HFFc6 (cell line): ENCODE measurements at places on chromosomes 11 and 22.

GRCh38 chr11:119338318-119338890 lies 2.3 kb downstream of the C1QTNF5 start:
- peak; percentile 52 for DNase-seq
- peaks cover 61% of the 10 kb centered on the region for H3K4me1 ChIP-seq
- peaks cover 21% of the 10 kb centered on the region; the same call in 1 of the 2 replicates for H3K36me3 ChIP-seq
- H3K27me3 ChIP-seq: peaks cover 18% of the 10 kb centered on the region

- H3K4me3 ChIP-seq: no peak overlapping the region
- H3K36me3 ChIP-seq: peaks cover 23% of the 10 kb centered on the region
- DNase-seq: no peak
- peaks cover 19% of the 10 kb centered on the region for H3K4me1 ChIP-seq
- H3K27me3 ChIP-seq: peaks cover 2% of the 10 kb centered on the region; the same call in 1 of the 2 replicates
Measured at GRCh38 chr22:37968452-37969251, 15.2 kb downstream of the POLR2F start.

DNA sequence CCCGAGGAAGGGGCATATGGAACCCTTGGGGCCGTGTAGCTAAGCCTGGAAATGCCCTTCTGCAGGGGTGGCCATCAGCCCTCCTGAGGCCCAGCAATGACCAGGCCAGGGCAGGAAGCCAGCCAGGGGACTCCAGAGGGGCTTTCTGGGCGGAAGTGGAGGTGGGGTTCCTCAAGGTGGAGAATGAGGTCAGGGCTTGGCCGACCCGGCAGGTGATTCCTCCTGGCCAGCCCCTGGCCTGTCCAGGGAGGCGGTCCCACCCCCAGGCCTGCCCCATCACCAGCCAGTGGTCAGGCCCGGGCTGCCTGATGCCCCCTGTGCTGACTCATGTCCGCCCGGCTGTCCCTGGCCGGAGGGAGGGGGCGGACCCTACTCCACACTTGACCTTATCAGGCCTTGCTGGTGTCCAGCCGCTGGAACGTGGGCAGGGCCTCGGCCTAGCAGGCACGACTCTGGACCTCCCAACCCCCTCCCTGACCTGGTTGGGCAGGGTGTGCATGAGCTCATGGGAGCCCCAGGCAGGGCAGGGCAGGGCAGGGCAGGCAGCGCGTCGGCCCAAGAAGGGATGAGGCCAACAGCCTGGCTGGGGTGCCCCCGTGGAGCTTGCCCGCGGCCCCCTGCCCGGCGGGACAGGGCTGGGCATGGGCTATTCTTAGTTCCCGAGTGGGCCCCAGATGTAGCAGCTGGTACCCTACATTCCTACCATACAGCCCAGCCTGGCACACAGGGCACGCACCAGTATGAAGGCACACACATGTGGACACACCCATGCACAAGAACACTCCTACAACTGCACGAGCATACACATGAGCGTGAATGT lies 35.9 kb downstream of the RPL3 start:
- no peak overlapping the region for H3K4me3 ChIP-seq
- peaks cover 31% of the 10 kb centered on the region for H3K4me1 ChIP-seq
- H3K27me3 ChIP-seq: no peaks in the 10 kb centered on the region; the same call in 1 of the 2 replicates
- peak; percentile 25 for DNase-seq
- H3K27ac ChIP-seq: peak overlapping the region; percentile 69; the same call in 1 of the 2 replicates
- H3K36me3 ChIP-seq: peaks cover 4% of the 10 kb centered on the region; the same call in 1 of the 2 replicates

- no peak overlapping the region for H3K4me3 ChIP-seq
- H3K27me3 ChIP-seq: no peaks in the 10 kb centered on the region
- no peak overlapping the region for H3K27ac ChIP-seq
- H3K4me1 ChIP-seq: no peaks in the 10 kb centered on the region
- no peaks in the 10 kb centered on the region for H3K36me3 ChIP-seq
- DNase-seq: peak; percentile 63
Measured at GRCh38 chr11:38791346-38791961, 2193.4 kb upstream of the RAG2 start.

- no peaks in the 10 kb centered on the region for H3K4me1 ChIP-seq
- H3K4me3 ChIP-seq: no peak overlapping the region
- no peak overlapping the region for H3K27ac ChIP-seq
Measured at GRCh38 chr11:116122697-116123472, 618.7 kb upstream of the CADM1 start.

- H3K27ac ChIP-seq: peak overlapping the region; percentile 63
- H3K4me1 ChIP-seq: peaks cover 42% of the 10 kb centered on the region
- H3K36me3 ChIP-seq: no peaks in the 10 kb centered on the region
- no peak overlapping the region for H3K4me3 ChIP-seq
- DNase-seq: no peak
Measured at GRCh38 chr22:40653361-40653760, 16.8 kb upstream of the MRTFA start.

DNA sequence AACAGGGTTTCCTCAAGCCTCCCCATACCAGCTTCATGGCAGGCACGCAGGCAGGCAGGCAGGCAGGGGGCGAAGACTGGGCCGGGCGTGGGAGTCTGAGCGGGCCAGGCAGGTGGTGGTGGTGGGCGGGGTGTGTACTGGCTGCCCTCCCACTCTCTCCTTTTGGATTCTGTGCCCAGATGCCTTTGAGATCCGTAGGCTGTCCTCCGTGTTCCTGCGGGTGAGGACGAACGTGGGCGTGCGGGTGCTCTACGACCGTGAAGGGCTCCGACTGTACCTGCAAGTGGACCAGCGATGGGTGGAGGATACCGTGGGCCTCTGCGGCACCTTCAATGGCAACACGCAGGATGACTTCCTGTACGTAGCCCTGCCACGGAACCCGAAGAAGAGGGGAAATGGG lies 23.0 kb downstream of the OTOG start:
- no peak overlapping the region for H3K27ac ChIP-seq
- no peaks in the 10 kb centered on the region for H3K36me3 ChIP-seq
- H3K4me1 ChIP-seq: no peaks in the 10 kb centered on the region
- H3K27me3 ChIP-seq: peaks cover 16% of the 10 kb centered on the region

GRCh38 chr11:79493555-79494171 lies 52.8 kb upstream of the TENM4 start:
- no peaks in the 10 kb centered on the region for H3K36me3 ChIP-seq
- H3K27me3 ChIP-seq: peaks cover 27% of the 10 kb centered on the region
- peak; percentile 55 for DNase-seq
- H3K4me1 ChIP-seq: peaks cover 3% of the 10 kb centered on the region

DNA sequence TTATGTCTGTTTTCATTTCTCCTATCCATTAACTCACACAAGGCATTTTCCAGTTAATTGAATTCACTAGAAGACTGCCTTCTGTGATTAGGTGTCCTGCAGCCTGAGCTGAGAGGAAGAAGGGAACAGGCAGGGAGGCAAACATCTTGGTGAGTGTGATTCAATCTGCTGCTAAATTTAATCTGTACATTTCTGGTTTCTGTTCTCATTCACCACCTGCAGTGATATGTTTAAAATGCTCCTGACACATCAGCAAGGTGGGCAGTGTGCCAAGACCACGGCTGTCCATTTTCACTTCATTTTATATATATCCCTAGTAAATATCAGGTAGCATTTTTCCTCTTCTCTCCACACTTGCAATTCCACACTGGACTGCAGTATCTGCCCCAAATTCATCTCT lies 416.5 kb downstream of the TMEM135 start:
- no peaks in the 10 kb centered on the region for H3K36me3 ChIP-seq
- no peak overlapping the region for H3K27ac ChIP-seq
- peaks cover 38% of the 10 kb centered on the region for H3K4me1 ChIP-seq

DNA sequence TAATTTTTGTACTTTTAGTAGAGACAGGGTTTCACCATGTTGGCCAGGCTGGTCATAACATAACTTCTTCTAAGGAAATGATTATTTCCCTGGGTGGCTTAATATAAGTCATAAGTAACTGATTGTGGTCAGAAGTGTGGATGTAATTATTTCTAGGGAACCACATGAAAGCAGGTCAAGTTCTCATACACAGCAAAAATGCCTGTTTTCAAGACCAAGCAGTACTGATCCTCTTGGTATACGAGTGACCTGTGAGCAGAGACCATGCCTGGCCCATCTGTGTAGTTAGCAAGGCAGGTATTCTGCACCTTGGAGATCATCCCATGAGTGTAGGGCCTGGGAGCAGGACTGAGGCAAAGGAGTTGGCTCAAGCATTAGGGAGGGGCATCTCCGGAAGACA lies 32.5 kb upstream of the NUCB2 start:
- peaks cover 4% of the 10 kb centered on the region for H3K27me3 ChIP-seq
- no peaks in the 10 kb centered on the region for H3K36me3 ChIP-seq
- H3K27ac ChIP-seq: no peak overlapping the region

- H3K36me3 ChIP-seq: peaks cover 24% of the 10 kb centered on the region
- H3K4me1 ChIP-seq: peaks cover 66% of the 10 kb centered on the region
- DNase-seq: peak; percentile 97
- H3K27ac ChIP-seq: peak overlapping the region; percentile 85
Measured at GRCh38 chr11:20110908-20111669, 49.2 kb downstream of the DBX1 start.

- peaks cover 1% of the 10 kb centered on the region; the same call in 1 of the 2 replicates for H3K27me3 ChIP-seq
- no peak overlapping the region for H3K4me3 ChIP-seq
- H3K36me3 ChIP-seq: no peaks in the 10 kb centered on the region
- H3K27ac ChIP-seq: no peak overlapping the region
- H3K4me1 ChIP-seq: no peaks in the 10 kb centered on the region
- no peak for DNase-seq
Measured at GRCh38 chr11:37343290-37343689, 745.3 kb upstream of the RAG2 start.

GRCh38 chr11:80424012-80424695 lies 983.3 kb upstream of the TENM4 start:
- H3K27me3 ChIP-seq: no peaks in the 10 kb centered on the region
- no peaks in the 10 kb centered on the region for H3K4me1 ChIP-seq
- DNase-seq: no peak
- H3K36me3 ChIP-seq: no peaks in the 10 kb centered on the region

- no peak overlapping the region for H3K4me3 ChIP-seq
- DNase-seq: no peak
- H3K27me3 ChIP-seq: no peaks in the 10 kb centered on the region
- no peak overlapping the region for H3K27ac ChIP-seq
Measured at GRCh38 chr22:47008208-47008885, 245.9 kb downstream of the TBC1D22A start.

GRCh38 chr11:100855466-100856067 lies 168.5 kb downstream of the ARHGAP42 start:
- H3K4me1 ChIP-seq: peaks cover 10% of the 10 kb centered on the region; the same call in 1 of the 2 replicates
- no peak overlapping the region for H3K4me3 ChIP-seq
- no peaks in the 10 kb centered on the region for H3K27me3 ChIP-seq
- peak; percentile 43 for DNase-seq
- H3K27ac ChIP-seq: no peak overlapping the region

DNA sequence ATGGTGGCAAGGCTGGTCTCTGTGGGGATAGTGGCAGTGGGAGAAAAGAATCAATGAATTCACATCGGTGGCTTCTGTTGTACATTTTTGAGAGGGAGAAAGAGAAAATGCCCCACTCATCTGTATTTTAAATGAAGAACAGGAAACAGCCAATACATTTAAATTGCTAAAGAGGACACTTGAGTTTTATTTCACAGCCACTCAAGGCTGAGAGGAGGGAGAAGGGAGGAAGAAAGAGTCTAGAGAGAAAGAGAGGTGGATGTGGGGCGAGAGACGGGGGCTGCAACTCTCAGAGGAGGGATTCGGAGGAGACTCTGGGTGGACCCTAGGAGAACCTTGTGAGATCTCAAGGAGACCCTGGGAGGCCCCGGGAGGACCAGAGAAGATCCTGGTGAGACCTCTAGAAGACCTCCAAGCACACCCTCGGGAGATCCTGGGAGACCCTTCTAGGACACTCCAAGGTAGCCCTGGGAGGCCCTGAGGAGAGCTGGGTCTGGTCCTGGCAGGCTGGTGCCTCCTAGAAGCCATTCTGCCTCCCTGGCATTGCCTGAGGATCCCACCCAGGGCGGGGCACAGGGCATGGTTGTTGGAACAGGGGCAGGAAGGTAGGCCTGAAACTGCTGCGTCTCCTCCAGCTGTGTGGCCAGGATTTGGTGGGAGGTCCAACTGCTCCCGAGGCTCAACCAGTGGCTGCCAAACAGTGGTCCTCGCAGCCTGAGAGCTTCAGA lies 91.0 kb upstream of the SHISAL1 start:
- H3K4me3 ChIP-seq: no peak overlapping the region
- no peaks in the 10 kb centered on the region for H3K36me3 ChIP-seq
- peaks cover 42% of the 10 kb centered on the region for H3K27me3 ChIP-seq
- no peaks in the 10 kb centered on the region for H3K4me1 ChIP-seq
- H3K27ac ChIP-seq: no peak overlapping the region
- no peak for DNase-seq

- peaks cover 7% of the 10 kb centered on the region; the same call in 1 of the 2 replicates for H3K4me1 ChIP-seq
- no peaks in the 10 kb centered on the region for H3K36me3 ChIP-seq
- no peak overlapping the region for H3K27ac ChIP-seq
- peaks cover 48% of the 10 kb centered on the region for H3K27me3 ChIP-seq
- no peak overlapping the region for H3K4me3 ChIP-seq
Measured at GRCh38 chr11:66715346-66716085, 13.5 kb downstream of the SPTBN2 start.

GRCh38 chr11:112062923-112063322 lies 10.9 kb downstream of the PIH1D2 start:
- no peak overlapping the region for H3K4me3 ChIP-seq
- DNase-seq: no peak
- peaks cover 18% of the 10 kb centered on the region for H3K36me3 ChIP-seq
- no peaks in the 10 kb centered on the region for H3K4me1 ChIP-seq

- DNase-seq: peak; percentile 25
- peak overlapping the region; percentile 68 for H3K27ac ChIP-seq
- H3K4me1 ChIP-seq: peaks cover 21% of the 10 kb centered on the region
- H3K4me3 ChIP-seq: peak overlapping the region; percentile 27
- H3K27me3 ChIP-seq: no peaks in the 10 kb centered on the region
- H3K36me3 ChIP-seq: no peaks in the 10 kb centered on the region
Measured at GRCh38 chr11:129115652-129116586, 76.2 kb downstream of the ARHGAP32 start.

DNA sequence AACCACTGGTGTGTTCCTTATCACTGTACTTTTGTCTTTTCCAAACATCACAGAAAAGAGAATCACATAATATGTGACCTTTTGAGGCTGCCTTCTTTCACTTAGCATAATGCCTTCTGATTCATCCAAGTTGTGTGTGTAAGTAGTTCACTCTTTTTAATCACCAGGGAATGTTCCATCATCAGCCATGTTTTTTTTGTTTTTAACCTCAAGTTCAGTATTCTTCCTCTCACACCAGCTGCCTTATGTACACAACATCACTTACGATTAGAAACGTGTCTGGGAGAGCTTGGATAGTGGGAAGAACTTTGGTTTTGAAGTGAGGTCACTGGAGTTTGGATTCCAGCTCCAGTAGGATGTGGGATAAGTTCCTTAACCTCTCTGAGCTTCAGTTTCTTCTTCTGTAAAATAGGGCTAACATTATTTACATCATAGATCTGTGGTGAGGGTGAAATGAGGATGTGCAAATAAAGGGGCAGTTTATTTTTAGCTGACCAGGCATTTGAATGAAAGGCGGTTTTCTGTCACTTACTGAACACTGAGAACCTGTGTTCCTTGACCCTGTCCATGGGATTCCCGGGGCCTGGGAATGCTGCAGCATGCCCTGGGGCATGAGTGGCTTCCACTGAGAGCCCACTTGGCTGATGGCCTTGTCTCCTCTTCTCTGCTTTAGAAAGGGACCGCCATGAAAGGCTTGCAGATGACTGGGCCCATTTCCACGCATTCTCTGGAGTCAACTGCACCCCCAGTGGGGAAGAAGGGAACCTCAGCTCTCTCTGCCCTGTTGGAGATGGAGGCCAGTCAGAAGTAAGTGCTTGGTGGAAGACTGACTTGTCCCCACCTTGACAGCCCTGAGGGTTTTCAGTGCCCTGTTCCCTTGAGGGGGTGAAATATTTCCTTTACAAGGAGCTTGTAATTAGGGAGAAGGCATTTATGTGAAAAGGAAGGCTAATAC lies 92.6 kb downstream of the DEPDC5 start:
- H3K27ac ChIP-seq: peak overlapping the region; percentile 68
- peak; percentile 29 for DNase-seq
- H3K4me1 ChIP-seq: peaks cover 12% of the 10 kb centered on the region
- peaks cover 2% of the 10 kb centered on the region; the same call in 1 of the 2 replicates for H3K27me3 ChIP-seq
- peaks cover 59% of the 10 kb centered on the region for H3K36me3 ChIP-seq
- H3K4me3 ChIP-seq: no peak overlapping the region
